Thoracic aorta (tissue), 2 donors: ENCODE measurements at places on chromosomes 13 and 19.

- DNase-seq: no peak
Measured at GRCh38 chr13:41909506-41909905, 51.4 kb downstream of the VWA8 start.

DNA sequence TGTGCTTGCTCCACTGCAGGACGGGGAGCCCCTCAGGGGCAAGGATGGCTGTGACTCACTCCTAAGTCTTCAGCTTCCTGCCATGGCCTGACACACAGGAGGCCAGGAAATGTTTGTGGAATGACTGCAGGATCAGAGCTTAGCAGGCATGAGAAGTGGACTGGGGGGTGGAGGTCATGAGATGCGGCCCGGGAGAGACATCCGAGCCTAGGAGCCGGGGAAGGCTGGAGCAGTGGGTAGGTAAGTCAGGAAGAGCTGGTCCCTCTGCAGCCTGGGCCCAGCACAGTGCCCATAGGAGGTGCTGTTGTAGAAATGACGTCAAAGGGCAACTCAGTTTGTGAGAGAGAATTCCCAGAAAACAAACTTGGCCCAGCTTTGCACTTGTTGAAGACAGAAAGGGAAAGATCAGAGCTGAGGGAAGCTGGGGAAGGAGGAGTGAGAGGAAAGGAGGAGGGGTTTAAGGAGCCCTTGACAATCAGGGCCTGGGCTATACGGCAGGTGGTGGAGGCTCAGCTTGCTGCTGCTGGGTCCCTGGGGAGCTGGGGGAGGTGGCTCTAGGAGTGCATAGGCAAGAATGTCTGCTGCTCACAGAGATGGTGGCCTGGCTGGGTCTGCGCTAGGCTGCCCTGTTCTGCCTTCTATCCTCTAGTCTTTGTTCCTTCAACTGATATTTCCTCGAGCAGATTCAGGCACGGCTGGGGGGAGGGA lies 18.5 kb downstream of the POU2F2 start:
- DNase-seq: no peak

DNA sequence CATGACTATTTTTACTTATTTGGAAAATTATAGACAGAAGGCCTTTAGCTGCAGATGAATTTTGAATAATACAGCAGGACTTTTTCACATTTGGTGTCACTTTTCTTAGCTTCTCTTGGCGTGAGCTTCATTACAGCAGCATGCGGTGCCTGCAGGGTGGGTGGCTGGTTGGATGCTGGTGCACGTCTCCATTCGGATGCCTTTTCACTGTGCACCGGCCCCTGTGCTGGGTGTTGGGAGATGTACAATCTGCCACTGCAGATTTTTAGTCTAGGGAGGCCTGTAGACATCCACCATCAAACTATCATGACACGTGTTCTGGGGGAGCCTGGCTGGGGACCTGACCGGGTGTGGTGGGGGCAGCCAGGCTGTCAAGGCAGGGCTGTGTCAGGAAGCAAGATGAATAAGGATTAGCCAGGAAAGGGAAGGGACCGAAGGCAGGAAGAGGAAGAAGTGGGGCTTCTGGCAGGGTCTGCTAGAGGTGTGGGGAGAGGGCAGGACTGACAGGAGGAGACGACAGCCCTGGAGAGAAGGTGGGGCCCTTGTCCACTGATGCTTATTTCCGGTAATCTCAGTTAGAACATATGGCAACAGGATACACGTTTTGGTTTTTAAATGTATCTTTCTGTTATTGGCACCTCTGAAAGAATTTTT lies 88.8 kb downstream of the ARHGEF7 start:
- no peak for DNase-seq

- no peak for DNase-seq
Measured at GRCh38 chr13:114249077-114249476, 14.4 kb downstream of the CDC16 start.

- DNase-seq: no peak
Measured at GRCh38 chr13:90956031-90956430, 391.5 kb upstream of the MIR17HG start.

DNA sequence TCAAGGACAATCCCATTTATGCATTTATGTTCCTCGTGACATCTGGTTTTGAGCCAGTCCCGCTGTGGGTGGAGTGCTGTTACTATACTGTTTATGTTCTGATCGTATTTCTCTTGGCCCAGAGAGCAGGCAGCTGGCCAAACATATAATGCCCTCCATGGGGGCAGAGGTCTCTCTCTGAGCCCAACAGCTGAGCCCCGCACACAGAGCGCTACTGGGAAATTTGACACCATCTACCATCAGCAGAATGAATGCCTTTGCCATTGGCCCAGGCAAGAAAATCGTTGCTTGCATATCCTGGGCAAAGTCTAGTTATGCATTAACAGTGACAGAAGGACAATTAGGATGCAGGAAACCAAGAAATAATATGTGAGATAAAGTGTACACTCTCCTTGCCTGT lies 126.8 kb upstream of the CACNA1A start:
- no peak for DNase-seq

- peak; percentile 17 for DNase-seq
Measured at GRCh38 chr13:52159159-52159982, at the start of gene NEK3. Gene NEK3, minus strand, starts transcription at chr13:52159597. Its CDS starts 3,406 bp downstream, at chr13:52156191.
